ENCODE measurements at places on chromosomes 4 and X.

DNA sequence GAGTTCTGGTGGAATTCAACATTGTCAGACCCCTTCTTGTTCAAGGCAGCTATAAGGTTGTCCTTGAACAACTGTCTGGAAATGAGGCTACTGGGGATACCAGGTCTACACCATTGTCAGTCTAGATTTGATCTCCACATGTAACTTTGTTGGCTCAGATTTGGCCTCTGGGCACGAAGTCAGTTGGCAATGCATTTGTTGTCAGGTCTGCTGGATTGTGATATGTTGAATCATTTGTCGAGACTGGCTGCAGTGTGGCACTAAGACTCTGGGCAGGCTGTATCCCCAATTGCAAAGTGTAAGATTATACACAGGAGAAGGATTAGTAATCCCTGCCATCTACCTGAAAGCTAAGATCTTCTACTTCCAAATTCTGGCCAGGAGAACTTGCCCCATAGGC lies 26.5 kb downstream of the ZNF81 start:
- DNase-seq: no peak

DNA sequence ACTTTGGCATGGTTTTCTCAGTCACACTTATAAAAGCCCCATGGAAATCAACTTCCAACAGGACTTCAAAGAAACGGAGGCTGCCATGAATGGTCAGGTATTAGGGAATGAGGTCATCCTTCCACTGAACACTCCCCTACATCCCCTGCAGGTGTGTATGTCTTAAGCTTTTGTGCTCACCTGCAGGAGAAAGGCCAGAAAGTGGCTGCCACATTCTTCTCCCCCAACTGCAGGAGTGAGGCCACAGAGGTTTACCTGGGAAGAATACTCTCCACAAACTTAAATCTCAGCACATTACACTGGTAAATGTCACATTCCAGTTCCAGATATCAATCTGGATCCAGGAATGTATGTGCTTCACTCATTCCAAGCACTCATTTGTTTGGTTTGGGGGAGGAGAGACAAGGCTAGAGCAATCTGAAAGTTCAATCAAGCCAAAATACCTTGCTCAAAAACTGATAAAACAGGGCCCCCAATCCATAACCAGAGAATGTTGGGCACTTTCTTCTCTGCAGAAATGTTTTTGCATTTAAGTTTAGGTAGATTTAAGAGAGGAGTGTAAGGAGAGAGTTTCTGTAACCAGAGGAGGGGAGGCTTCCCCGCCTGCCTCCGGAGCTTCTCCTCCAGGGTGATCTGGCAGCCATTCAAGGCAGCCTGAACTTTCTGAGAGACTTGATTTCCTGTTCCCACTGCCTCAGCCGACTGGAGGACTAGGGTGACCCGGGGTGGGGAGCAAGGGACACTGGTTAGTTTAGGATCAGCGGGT lies 15.4 kb downstream of the FAM9C start:
- no peak for DNase-seq

DNA sequence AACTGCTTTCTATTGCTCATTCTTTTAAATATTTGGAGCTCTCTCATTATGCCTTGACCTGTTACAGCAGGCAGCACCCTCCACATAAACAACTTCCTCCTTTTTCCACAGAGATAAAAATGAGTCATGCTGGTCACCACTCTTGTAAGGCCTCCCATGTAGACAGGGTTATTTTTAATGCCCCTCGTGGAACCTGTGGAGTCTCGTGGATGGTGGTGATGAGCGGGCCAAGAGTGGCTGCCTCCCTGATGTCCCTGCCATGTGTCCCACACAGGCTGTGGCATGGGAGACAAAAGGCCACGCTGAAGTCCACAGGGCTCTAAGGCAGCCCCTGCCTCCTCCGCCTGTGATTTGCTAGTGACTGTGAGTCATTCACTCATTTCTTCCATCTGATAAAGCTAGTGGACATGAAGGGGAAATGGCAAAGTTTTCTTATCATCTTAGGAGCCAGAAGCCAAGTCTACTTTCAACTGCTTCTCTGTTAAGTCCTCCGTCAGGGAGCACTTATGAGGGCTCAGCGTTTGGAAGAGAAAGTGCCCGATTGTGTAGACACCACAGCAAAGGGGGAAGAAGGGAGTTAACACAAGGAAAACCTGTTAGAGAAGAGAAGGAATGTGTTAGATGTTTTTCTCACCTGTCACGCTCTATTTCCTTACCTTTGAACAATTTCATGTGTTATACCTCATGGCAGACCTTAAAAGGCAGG lies 121.6 kb upstream of the FAT1 start:
- DNase-seq: no peak

DNA sequence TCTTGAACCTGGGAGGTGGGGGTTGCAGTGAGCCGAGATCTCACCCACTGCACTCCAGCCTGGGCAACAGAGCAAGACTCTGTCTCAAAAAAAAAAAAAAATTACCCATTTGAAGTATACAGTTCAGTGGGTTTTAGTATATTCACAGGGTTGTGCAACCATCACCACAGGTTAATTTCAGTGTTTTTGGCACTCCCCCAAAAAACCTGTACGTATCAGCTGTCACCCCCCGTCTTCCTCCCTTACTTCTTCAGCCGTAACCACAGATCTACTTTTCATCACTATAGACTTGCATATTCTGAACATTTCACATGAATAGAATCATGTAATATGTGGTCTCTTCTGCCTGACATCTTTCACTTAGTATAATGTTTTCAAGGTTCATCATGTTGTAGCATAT lies 11.7 kb upstream of the PTTG2 start:
- no peak for DNase-seq

GRCh38 chr4:138259271-138259670 lies 17.1 kb upstream of the SLC7A11 start:
- no peak for DNase-seq

DNA sequence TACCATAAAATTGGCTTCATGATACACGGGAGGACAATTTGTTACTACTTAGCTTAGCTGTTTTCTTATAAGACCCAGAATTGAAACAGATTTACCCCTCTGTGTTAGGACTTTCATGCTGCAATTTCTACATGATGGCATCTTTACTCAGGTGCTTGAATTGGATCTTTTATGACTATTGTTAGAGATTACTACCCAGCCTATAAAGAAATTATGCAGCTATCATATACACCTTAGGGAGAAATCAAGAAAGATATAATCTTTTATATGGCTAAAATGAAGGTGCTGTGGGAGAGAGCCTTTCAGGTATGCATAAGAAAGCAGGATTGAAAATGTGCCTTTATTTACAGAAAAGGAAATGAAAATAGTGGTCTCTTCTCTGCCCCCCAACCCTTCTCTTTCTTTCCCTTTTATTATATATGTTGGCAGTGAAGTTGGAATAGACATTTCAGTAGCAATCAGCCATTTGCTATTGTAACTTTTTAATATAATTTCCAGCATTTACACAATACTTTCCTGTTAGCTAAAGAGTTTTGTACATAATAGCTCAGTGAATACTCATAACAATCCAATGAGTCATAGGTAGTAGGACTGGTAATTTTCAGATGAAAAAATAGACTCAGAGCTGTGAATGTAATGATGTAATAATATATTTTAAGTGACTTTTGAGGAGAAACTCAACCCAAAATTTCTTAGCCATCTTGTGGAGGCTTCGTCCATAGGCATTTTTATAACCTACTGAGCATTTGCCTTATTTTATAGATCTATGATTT lies 311.8 kb downstream of the ADGRL3 start:
- no peak for DNase-seq

GRCh38 chrX:78019586-78020483 lies 50.4 kb upstream of the PGAM4 start:
- DNase-seq: no peak

- DNase-seq: no peak
Observed at GRCh38 chr4:19455196-19455595, 796.5 kb upstream of the SLIT2 start.

DNA sequence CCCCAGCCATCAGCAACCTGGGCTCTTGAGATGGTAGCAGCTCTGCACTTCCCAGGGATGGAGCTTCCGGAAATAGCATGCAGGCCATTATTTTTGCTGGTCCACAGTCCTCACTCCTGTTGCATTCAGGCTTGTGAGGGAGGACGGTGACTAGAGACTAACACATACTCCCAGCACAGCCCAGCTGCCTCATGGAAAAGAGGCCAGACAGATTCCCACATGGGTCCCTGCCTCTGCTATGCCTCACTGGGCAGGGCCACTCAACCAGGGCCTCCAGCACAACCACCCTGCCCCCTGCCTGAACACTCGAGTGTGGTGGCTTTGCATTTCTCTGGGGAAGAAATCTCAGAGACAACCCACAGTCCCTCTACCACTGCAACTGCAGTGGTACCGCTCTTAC lies 1195.1 kb downstream of the PCDH18 start:
- no peak for DNase-seq

DNA sequence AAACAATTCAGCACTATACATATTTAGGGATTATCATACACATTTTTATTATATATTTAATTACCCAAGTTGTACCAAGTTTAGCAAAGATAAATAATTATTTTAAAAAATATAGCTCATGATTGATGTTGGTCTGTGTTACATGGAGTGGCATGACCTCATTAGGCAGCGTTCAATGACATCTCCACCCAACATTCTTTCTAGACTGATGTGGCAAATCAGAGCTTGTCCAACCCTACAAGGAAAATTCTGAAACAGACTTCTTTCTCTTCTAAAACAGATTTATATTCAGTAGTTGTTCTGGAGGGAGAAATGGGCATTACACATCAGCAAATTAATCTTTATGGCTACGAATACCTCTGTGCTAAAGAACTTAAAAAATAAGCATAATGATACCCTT lies 189.7 kb downstream of the PDGFC start:
- DNase-seq: no peak

DNA sequence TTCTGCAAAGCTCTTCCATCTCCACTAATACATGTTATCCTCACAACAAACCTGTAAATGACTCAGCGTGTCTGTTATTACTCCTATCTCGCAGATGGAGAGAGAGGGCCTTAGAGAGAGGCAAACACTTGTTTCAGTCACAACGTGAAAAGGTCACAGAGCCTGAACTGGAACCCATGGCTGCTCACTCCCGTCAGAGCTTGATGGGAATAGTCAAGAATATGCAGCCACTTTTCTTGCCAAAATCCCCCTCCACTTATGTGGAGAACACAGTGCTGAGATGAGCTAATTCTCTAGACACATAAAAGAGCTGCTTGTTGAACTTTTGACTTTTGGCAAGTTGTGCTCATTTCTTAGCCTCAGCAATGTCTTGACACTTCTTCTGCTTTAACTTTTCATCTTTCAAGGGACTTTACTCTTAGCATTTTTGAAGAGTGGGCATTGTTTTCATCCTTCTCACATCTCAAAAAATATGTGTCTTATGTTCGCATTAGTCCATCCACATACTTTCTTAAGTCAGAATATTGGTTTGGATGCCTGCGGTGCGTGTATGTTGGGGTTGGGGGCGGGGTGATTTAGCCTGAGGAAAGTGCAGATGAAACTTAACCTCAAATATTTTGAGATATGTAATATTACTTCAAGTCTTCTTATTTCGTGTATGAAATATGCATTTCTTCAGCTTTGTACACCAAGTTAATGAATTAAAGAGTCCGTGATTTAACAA lies 69.2 kb downstream of the SYNPO2 start:
- DNase-seq: no peak

DNA sequence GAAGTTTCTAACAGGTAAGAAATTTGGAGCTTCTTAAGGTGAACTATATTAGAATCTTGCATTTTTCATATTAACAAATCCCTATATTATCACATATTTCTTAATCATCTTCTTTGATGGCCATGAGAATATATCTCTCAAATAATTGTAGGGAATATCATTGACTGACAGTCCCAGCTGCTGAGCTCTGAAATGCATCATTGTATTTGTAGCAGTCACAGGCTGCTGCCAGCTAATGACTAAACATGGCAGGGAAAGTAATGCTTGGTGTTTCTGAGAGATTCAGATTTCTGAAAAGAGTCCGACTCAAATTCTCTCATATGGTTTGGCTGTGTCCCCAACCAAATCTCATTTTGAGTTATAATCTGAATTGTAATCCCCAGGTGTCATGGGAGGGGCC lies 171.9 kb downstream of the TRAM1L1 start:
- no peak for DNase-seq

GRCh38 chr4:105276361-105277104 lies 129.9 kb downstream of the TET2 start:
- no peak for DNase-seq

DNA sequence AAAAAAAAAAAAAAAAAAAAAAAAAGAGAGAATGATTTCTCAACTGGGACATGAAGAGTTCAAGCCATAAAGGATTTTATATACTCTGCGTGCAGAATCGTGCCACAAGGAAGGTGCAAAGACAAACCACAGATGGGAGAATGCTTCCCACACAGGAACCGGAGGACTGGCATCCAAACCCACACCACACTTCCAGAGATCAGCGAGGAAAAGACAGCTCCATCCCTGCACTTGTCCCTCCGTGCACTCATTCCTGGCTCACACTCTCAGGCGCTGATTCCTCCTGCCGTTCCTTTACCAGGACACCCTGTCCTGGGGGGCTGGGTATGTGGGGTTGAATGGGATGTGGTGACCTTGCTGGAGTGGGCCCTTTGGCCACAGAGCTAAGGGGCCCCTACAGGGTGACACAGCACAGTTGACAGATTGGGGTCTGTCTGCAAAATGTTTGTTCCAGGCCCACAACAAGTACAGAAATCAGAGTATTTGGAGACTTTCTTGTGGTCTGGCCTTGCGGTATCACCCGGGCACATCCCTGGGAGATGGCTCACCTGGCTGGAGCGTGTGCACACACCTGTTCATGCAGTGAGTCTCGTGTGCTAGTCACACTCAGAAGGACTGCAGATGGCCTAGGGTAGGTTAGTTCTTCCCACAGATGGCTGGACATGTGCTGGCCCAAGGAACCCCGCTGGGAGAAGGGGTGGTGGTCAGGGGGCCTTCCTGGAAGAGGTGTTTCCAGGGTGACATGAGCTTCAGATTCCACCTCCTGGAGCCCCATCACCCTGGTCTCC lies 55.4 kb upstream of the GPR78 start:
- no peak for DNase-seq

GRCh38 chr4:99324979-99325378 lies 3.8 kb upstream of the ADH1B start:
- DNase-seq: no peak

DNA sequence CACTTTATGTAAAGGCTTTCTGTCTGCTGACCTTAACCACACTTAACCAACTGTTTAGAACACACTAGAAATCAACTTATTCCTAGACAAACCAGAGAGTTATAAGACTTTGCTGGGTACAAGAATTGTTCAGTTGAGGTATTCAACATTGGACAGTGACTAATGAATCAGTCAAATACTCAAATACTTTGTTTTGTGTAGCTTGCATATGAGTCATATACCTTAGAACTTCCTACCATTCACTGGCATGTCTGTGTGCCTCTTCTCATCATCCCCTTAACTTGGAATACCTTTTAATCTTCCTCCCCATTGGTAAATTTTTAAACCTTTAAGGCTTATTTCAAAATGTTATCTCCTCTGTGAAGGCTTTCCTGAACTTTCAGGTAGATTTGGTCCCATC lies 708.8 kb upstream of the GRIA3 start:
- no peak for DNase-seq

GRCh38 chr4:175927121-175927520 lies 115.1 kb upstream of the GPM6A start:
- DNase-seq: no peak

GRCh38 chr4:119124352-119124751 lies 11.3 kb upstream of the MYOZ2 start:
- DNase-seq: no peak
